ENCODE measurements at places on chromosomes 16 and 17.

- peak; percentile 52 for DNase-seq
These were observed at the start of gene GLTPD2 for GRCh38 chr17:4788807-4789700. Gene GLTPD2 (plus strand): TSS chr17:4788964. CDS start chr17:4789012, 48 bp downstream.

GRCh38 chr17:5126719-5127488 lies 11.1 kb downstream of the USP6 start:
- DNase-seq: no peak

- no peak for DNase-seq
These were observed 179.5 kb downstream of the HAPSTR1 start for GRCh38 chr16:9270941-9271340.

GRCh38 chr16:83603723-83604570 lies 203.8 kb upstream of the HSBP1 start:
- no peak for DNase-seq

GRCh38 chr17:58336456-58337209 lies 8.0 kb upstream of the TSPOAP1 start:
- no peak for DNase-seq

- no peak for DNase-seq
These were observed 4.6 kb upstream of the PYDC1 start for GRCh38 chr16:31221357-31222160.
